ENCODE measurements at places on chromosomes 3 and 15.

DNA sequence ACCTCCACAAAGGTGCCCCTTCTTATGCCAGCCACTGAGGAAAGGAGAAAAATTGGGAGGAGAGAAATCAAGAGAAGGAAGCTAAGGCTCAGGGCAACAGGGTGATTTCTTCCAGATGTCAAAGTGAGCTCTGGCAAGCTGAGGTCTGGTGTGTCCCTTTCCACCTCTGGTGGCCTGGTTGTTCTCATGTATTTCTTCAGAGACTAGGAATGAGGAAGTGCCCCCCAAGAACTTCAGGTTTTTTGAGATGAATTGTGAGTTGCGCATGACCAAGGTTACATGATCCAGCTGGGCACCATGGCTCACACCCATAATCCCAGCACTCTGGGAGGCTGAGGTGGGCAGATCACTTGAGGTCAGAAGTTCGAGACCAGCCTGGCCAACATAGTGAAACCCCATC, 5.6 kb downstream of the RAB6B start:
- no peak for DNase-seq

- DNase-seq, result no peak
These were observed 46.4 kb upstream of the HES1 start for GRCh38 chr3:194089357-194090177.

- DNase-seq, result no peak
These were observed 59.1 kb upstream of the COL8A1 start for GRCh38 chr3:99579246-99579645.

GRCh38 chr3:88410259-88410658, 260.5 kb downstream of the C3orf38 start:
- no peak for DNase-seq
